Stimulated activated CD4-positive, alpha-beta T cell treated with anti-CD3 and anti-CD28 coated beads, Interleukin-2, amount 100 ng/mL, for 24 hours (primary cell): ENCODE measurements at places on chromosomes 13 and 19.

DNA sequence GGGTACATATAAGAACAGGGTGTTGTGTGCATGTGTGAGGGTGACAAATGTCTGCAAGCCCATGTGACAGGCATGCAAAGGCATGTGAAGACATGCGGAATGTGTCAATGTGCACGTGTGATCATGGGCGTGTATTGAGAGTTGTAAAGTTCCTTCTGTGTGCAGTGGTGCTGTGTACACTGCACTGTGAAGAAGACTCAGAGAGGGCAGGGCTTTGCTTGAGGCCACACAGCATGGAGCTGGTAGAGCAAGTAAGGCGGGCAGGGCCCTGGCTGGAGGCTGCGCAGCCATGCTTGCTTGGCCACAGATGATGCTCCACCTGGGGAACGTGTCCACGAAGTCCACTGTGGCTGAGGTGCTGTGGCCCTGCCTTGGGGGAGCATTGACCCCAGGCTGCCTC lies 66.8 kb downstream of the PTPRS start:
- DNase-seq, result no peak

- no peak for DNase-seq
Measured at GRCh38 chr19:48991873-48992580, 1.1 kb downstream of the GYS1 start.

DNA sequence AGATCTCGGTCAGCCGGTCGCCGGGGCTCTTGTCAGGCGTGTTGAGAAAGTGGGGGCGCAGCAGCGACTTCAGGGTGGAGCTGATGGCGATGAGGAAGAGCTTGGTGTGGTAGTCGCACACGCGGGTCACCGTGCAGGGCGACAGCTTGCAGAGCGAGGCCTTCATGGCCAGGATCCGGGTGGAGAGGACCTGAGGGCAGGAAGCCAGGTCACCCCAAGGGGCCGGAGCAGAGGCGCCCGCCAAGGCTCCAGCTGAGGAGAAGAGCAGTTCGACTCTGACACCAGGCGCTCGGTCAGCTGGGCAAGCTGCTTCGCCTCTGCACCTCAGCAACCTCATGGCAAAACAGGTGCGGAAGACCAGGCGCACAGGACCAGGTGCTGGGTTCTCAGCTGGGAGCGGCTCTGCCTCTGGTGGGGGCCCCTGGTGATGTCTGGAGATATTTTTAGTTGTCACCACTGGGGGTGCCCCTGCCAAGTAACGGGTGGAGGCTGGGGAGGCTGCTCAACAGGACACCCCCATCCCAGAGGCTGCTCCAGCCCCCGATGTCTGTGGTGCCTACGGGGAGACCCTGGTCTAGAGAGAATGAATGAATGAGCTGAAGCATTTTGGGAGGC lies 15.9 kb downstream of the CFD start:
- no peak for DNase-seq

- DNase-seq, result no peak
Measured at GRCh38 chr19:49863935-49864320, 3.4 kb downstream of the PNKP start.

GRCh38 chr19:6890401-6890913 lies 3.1 kb downstream of the ADGRE1 start:
- DNase-seq, result no peak

DNA sequence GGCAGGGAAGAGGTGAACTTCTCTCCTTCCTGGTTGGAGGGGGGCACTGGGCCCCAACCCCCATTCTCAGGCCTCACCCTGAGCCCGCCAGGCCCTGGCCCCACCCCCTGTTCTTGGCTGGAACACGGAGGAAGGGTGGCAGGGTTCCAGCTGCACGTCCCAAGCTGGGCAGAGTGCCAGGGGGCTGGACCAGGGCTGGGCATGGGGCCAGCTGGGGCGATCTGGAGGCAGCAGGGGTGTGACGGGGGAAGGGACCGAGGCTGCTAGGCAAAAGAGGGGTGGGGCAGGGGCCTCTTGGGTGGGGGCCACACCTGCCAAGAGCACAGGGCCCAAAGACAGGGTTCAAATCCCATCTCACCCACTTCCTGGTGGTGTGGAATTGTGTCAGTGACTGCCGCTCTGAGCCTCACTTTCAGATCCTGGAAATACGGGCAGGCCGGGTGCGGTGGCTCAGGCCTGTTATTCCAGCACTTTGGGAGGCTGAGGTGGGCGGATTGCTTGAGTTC lies 2.2 kb downstream of the HIF3A start:
- DNase-seq, result no peak

- DNase-seq, result peak; percentile 25
Measured at GRCh38 chr19:52963247-52963618, 552 bp upstream of the ZNF816 start.

GRCh38 chr19:50482271-50482855 lies 5.7 kb upstream of the GARIN5A start:
- DNase-seq, result no peak

GRCh38 chr13:31377946-31378345 lies 178.2 kb downstream of the B3GLCT start:
- no peak for DNase-seq

GRCh38 chr13:84332346-84332745 lies 450.1 kb upstream of the SLITRK1 start:
- no peak for DNase-seq

DNA sequence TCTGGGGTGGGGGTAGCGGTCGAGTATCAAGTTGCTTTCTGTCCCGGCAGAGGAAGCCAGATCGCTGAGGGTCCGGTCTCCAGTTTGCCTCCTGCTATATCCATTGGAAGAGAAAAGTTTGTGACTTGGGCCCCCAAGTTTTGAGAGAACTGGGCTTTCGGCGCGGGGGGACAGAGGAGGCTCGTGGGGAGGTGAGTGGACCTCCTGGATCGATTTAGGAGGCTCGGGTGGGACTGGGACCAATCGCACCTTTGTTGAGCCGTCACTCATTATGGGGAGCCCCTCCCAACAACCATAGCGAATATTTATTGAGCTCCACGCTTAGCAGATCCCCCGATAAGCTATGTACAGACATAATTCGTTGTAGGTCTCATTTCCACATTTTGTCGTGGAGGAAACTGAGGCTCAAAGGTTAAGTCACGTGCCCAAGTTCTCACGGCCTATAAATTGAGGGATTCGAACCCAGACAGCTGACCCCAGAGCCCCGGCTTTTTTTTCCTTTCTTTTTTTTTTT lies 909 bp downstream of the RFXANK start:
- no peak for DNase-seq

DNA sequence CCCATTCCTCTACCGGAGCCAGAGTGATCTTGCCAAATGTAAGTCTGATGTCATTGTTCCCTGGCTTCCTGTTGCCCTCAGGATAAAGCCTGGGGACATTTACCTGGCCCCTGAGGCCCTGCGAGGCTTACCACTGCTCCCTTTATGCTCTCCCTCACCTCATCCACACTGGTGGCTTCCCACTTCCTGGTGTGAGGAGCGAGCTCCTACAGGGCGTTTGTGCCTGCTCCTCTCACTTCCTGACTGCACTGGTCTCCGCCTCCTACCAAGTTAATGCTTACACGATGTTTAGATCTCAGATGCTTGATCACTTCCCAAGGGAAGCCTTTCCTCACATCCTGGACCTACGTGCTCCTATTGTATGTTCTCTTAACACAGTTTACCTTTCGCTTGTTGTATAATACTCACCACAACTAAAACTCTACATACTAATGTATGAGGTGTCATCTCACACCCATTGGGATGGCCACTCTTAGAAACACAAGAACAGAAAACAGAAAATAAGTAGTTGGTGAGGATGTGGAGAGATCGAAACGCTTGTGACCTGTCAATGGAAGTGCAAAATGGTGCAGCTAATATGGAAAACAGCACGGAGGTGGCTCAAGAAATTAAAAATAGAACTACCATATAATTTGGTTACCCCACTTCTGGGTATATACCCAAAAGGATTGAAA lies 177.6 kb downstream of the SHISA2 start:
- DNase-seq, result no peak

DNA sequence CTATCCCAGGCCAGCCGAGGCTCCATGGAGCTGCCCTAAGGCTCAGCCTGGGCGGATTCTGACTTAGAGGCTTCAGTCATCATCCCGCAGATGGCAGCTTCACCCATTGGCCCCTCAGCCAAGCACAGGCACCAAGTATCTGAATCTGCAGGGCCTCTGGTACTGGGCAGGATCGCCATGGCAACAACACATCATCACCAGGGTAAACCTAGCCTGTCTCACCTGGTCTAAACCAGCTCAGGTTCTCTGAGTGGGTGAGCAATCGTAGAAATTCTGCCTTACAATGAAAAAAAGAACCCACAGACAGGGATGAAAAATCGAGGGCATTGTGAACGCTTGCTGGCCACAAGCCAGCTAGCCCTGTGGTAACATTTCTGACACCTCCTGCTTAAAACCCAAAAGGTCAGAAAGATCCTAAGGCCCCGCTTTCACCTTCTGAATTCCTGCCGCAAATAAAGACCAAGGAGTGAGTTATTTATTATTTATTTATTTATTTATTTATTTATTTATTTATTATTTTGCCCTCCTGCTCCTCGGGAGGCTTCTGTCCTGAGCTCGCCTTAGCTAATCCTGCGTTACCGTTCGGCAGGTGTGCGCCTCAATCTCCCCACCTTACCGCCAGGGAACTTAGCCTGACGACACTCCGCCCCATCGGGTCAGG lies 12.0 kb upstream of the CEACAM21 start:
- DNase-seq, result peak; percentile 54

- DNase-seq, result no peak
Measured at GRCh38 chr13:23701186-23701585, 131.0 kb downstream of the TNFRSF19 start.

DNA sequence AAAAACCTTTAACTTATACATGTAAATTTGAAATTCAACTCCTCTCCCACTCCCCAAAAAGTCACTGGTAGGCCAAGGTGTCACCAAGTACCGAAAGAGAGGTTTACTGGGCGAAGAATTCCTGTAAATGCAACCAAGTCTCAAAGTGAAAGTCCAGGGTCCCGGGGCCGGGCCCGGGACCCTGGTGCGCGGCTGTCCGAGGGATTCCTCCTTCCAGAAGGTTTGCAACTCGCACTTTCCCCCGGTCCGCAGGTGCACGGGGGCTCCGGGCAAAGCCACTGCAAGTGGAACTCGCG lies 1.1 kb downstream of the STK24 start:
- DNase-seq, result no peak

DNA sequence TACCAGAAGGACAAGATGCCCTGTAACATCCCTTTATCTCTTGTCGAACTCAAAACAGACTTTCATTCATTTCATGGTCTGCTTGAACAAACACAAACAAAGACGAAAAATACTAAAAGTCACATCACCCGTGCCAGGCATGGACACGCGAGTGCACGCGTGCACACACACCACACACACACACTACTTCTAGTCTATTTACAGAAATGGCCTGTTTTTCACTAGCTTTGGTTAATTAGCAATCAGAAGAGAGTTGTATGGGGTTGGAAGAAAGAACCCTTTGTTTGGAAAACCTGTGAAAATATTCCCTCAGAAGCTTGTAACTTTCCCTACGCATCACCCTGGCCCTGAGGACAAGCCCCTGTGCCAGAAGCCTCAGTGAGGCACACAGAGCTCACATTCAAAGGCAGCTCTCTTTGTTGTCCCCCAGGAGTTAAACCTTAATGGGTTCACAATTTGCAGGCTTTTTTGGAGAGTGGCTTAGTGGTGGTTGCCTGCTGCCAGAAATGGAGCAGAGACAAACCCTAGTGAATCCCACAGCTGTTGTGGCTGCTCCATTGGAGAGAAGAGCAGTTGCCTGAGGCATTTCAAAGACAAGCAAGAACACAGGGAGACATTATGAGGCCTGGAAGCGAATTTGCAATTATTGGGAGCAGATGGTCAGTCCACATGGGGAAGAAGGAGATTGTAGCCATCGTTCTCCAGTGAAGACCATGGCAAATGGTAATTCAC lies 55.9 kb downstream of the STARD13 start:
- DNase-seq, result no peak

GRCh38 chr19:31303262-31303815 lies 45.9 kb downstream of the TSHZ3 start:
- DNase-seq, result no peak

GRCh38 chr13:45623516-45624090 lies 8.1 kb upstream of the ERICH6B start:
- DNase-seq, result no peak

- DNase-seq, result no peak
Measured at GRCh38 chr19:38699647-38700349, 44.5 kb downstream of the CAPN12 start.

- no peak for DNase-seq
Measured at GRCh38 chr19:39413272-39413910, 922 bp downstream of the PLEKHG2 start.

- DNase-seq, result no peak
Measured at GRCh38 chr19:12521996-12522395, 29.3 kb downstream of the ZNF564 start.
